ENCODE measurements at places on chromosomes 3 and 15.

DNA sequence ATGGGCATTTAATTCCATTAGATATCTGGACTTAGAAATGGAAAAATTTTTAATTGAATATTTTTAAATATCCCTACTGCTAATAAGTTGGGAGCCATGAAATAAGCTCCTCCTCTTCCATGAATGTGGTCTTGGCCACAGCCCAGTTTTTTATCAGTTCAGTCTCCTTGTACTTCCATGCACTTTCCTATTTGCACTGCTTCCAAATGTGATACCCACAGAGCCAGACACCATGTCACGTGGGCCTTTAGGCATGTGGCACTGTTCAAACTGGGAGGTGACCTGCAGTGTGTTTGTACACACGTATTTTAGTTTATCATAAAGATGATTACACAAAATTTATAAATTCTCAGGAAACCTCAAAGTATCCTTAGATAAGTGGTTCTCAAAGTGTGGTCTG is 80.1 kb upstream of the DGKG start:
- no peak for DNase-seq

- no peak for DNase-seq
Measured at GRCh38 chr3:63824309-63824708, 5.2 kb downstream of the C3orf49 start.

DNA sequence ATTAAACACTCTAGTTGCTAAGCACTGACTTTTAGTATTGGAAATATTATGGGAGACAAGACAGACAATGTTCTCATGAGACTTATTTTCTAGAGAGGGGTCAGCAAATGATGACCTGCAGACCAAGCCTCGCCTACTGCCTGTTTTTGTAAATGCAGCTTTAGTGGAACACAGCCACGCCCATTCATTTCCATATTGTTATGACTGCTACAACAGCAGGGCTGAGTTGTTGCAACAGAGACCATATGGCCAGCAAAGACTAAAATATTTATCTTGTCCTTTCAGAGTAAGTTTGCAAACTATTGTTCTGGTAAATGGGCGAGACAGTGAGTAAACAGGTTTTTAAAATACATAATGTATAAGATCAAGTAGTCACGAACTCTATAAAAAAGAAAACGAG is 570.2 kb downstream of the NTRK3 start:
- DNase-seq: no peak

DNA sequence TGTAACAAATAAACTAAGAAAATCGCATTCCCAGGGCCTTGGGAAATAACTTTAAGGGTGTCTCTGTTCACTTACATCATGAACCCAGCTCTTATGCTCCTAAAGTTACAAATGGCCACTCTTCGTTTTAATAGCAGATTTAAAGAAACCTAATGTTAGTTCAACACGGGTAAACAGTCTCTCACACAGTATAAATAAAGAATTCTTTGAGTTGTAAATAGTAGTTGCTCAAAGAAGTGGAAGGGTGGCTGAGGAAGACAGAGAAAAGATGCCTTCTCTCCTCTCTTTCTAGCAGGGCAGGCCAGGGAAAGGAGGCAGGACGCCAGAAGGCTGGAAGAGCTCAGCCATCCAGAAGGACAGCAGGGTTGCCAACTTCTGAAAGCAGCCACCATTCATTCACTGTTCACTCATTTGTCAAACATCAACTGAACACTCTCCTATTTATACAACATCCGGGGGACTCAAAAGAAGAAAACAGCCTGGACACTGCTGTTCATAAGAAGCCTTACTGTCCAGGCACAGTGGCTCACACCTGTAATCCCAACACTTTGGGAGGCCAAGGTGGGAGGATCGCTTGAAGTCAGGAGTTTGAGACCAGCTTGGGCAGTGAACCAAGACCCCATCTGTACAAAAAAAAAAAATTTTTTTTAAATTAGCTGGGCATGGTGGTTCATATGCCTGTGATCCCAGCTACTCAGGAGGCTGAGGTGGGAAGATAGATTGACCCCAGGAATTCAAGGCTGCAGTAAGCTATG is 47.3 kb downstream of the WWTR1 start:
- DNase-seq: no peak

GRCh38 chr3:16841041-16841753 is 43.6 kb upstream of the PLCL2 start:
- DNase-seq: no peak

- no peak for DNase-seq
Measured at GRCh38 chr3:125280668-125281361, 68.3 kb upstream of the SLC12A8 start.

- DNase-seq: no peak
Measured at GRCh38 chr3:1326546-1326945, 233.7 kb downstream of the CNTN6 start.

GRCh38 chr3:129424185-129424841 is 4.1 kb downstream of the EFCAB12 start:
- no peak for DNase-seq

- no peak for DNase-seq
Measured at GRCh38 chr3:172586436-172586835, 63.2 kb upstream of the TNFSF10 start.

DNA sequence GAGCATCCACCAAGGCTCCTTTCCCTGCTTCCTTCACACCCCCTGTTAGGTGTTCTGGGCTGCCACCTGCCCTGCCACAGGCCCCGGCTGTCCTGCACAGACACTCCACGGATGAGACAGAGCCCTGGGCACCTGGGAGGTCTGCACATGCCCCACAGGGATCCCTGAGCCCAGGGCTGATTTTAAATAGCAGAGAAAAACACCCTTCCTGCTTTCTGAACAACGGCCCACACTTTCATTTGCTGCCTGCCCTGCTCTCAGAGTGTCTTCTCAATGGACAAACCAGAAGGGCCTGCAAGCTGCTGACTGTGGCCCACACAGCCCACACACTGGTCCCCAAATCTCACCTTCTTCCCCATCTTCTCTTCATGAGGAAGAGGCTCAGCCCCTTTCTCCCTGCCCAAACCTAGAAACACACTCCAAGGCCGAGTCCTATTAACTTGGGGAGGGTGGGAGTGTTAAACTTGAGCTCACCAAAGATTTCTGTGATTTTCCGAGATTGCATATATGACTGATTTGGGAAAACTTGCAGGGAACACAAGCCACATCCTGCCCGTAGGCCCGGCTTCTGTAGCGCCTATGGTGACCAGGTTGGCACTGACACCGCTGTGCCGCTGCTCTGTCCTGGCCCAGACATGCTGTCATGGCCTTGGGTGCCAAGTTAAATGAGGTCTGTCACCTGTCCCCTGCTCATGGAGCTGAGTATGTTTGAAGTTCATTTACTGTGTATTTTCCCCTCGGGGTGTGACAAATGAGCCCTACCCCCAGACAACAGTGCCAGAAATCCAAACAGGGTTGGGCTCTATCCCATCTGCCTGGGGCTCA is 47.2 kb upstream of the KLF13 start:
- no peak for DNase-seq

DNA sequence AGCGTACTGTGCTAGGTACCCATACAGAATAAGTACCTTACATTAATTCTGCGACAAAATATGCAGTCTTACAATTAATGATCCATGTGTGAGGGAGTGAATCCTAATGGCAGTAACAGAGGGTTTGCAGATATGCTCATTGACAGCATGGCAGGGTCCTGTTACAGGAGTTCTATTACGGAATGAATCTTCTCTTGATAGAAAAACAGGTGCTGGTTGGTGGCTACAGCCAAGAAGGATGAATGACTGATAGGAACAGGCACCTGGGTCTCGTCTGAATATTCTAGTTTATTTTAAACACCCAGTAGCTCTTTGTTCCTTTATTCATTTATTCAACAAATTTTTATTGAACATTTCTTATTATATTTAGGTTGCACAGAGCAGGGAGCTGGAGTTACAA is 22.8 kb downstream of the PGBD4 start:
- DNase-seq: no peak

- DNase-seq: no peak
Measured at GRCh38 chr15:75620841-75621391, 4.6 kb downstream of the SNUPN start.

GRCh38 chr15:67146875-67147381 is 81.5 kb downstream of the SMAD3 start:
- no peak for DNase-seq

DNA sequence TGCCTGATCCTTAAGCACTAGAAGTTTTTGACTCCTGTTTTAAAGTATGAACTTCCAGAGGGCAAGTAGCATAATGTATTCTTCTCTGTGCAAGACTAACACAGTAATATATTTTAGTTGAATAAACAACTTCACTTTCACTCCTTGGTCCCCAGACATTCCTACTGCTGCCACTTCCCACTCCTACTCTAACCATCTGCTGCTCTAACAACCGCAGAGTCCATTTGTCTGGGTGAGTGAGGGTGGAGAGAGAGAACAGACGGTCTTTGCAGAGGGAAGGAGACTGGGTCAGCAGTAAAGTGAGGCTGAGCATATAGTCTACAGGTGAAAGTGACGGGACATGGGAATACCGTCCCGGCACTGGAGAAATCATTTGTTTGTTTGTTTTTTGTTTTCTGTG is 301.0 kb upstream of the SLCO3A1 start:
- peak; percentile 22 for DNase-seq

DNA sequence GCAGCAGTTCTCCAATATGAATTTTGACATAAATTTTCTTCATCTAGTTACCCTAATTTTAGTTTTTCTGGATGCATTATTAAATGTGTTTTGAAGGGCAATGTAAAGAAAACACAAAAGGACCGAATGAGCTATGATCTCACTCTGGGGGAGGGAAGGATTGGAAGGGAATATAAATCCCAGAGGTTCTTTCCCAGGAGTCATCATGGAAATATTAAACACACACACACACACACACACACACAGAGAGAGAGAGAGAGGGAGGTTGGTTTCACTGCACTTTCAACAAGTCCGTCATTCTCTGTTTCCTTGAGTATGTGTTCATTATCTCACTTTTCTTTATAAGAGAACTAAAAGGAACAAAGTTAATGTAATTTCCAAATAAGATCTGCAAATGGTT is 70.7 kb upstream of the DCBLD2 start:
- no peak for DNase-seq

GRCh38 chr15:91946581-91947292 is 93.2 kb downstream of the SLCO3A1 start:
- no peak for DNase-seq

DNA sequence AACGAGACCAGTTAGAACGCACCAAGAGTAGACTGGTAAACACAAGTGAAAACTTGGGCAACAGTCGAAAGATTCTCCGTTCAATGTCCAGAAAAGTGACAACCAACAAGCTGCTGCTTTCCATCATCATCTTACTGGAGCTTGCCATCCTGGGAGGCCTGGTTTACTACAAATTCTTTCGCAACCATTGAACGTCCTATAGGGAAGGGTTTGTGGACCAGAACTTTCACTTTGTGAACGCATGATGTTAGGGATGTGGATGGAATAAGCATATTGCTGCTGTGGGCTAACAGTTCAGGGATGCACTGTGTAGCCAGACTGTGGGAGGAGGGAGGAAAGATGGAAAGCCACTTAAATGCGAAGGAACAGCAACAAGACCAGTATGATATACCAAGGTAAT is 34.9 kb upstream of the TBC1D23 start:
- no peak for DNase-seq

DNA sequence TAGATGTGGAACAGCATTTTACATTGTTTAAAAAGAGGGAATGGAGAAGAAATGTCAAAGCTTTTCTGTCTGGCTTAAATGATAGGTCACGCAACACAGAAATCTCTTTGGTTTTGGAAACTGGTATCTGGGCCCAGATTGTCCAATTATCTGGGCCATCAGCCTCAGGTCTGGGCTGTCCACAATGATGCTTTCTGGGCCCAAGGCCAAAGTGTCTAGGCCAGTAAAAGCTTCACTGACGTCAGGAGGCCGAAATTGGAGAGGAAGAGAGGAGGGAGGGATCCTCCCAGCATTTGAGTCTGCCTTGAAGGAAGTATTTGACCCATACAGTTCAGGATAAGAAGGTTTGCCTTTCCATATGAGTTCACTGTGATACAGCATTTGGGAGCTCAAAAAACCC is 60.7 kb upstream of the ALDH1A3 start:
- DNase-seq: no peak

All from NCI-H187 treated with DMSO at 0.1 percent for 48 hours (cell line).